ENCODE measurements at places on chromosomes 11 and 22.

GRCh38 chr22:46056546-46057245, 79.7 kb upstream of the WNT7B start:
- DNase-seq, result no peak

DNA sequence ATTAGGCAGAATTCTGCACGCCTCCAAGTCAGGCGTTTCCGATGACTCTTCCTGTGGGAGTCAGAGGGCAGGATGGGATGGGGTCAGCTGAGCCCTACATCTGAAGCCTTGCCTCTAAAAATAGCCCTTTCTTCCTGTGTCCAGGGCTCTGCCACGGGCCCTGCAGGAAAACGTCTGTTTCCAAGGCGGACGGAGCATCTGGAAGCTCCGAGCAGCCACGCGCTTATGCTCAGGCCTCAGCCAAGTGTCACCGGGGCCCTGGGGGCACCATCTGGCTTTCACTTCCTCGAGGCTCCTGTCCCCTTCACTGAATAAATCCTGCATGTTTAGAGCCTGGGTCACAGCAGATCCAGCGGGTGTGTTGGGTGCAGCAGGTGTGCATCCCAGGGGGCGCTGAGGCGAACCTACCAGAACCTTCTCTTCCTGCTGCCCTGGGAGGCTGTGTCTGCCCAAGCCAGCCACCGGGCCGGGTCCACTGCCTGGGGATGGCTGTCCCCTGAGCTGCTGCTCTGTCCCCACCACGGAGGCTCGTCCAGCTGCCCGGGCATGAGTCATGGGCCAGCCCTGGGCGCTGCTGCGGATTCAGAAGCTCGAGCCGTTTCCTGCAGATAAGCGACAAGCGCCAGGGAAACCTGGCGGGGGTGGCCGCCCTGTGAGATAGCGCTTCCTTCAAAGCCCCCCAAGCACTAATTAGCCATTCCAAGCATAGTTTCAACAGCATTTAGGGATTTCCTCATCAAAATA, 32.0 kb upstream of the LINC01488 start:
- peak; percentile 79 for DNase-seq

DNA sequence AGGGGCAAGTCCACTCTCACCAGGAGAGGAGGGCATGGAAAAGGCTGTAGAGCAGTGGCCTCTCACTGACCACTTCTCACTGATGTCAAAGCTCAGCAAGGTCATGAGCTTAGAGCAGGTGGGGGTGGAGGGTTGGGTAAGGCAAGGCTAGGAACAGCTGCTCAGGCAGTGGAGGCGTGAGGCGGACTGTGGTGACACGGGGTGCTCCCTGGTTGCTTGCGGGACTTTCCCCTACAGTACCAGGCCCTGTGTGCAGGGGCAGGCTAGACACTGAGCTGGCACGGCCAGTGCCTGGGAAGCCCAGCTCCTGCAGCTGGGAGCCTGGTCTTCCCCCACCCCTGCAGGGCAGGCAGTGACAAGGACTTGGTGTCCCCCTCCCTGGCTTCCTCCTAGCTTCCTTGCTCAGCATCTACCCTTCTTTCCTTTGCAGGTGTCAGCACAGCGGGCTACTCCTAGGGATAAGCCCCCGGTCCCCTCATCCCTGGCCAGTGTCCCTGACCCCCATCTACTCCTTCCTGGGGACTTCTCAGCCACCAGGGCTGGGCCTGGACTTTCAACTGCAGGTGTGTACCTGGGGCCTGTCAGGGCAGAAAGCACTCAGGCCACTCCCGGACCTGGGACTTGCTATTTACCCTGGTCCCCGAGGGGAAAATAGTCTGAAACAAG, 45.6 kb downstream of the PISD start:
- peak; percentile 70 for DNase-seq

DNA sequence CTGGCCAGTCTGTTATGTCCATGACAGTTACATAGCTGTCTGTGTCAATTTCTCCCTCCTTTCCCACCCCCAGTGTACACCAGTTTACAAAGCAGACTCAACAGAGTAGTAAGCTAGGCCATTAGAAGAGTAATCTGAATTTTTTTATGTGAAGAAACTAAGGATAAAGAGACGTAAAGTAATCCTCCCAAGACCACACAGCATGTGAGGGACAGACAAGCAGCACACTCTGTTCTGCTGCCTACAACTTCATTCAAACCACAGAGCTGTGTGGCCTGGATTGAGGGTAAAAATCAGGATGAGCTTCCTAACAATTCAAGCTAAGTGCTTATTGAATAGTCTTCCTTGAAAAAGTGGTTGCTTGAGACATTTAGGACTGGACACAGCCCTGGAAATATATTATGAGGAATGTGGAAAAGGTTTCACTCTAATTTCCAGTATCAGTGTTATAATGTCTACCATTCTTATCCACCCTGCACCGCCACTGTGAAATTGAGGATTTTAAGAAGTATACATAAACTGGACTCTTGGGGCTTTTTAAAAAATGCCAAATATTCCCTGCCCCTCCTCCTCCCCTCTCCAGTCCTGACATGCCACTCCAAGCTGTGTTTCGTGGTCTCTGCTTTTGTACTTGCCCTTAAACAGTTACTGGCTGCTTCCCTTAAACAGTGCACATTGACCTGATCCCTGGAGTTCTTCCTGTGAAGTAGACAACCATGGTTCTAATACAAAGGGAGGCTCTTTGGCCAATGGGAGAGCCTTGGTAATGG, 40.9 kb downstream of the EXT2 start:
- no peak for DNase-seq

DNA sequence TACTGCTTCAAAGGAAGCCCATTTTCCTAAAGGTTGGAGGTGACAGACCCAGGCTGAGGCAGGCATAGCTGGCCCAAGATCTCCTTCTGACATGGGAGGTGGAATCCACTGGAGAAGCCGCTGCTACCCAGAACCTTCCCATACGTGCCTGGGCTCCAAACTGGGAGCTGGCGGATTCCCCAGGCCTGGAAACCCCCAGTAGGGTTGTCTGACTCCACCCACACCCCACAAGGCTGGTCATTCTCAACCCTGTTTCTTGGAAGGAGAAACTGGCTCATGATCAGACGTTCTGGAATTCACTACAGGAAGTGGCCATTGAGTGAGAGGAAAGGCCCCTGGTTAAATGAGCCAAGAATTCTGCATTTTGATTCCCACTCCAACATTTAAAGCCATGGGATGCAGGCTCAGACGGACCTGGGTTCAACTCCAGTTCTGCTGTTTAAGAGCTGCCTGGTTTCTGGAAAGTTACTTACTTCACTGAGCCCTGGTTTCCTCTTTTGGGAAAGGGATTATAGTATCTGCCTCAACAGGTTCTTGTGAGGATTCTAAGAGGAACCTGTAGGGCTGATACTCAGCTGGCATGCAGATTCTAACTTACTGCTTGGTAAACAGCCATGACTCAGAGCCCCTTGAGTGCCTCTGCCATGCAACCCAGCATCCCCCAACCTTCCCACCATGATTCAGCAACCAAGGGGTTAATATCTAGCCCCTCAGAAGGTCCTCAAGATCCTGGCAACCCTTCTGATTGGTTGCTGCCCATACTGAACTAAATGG, 19.4 kb upstream of the TSKU start:
- DNase-seq, result peak; percentile 5

DNA sequence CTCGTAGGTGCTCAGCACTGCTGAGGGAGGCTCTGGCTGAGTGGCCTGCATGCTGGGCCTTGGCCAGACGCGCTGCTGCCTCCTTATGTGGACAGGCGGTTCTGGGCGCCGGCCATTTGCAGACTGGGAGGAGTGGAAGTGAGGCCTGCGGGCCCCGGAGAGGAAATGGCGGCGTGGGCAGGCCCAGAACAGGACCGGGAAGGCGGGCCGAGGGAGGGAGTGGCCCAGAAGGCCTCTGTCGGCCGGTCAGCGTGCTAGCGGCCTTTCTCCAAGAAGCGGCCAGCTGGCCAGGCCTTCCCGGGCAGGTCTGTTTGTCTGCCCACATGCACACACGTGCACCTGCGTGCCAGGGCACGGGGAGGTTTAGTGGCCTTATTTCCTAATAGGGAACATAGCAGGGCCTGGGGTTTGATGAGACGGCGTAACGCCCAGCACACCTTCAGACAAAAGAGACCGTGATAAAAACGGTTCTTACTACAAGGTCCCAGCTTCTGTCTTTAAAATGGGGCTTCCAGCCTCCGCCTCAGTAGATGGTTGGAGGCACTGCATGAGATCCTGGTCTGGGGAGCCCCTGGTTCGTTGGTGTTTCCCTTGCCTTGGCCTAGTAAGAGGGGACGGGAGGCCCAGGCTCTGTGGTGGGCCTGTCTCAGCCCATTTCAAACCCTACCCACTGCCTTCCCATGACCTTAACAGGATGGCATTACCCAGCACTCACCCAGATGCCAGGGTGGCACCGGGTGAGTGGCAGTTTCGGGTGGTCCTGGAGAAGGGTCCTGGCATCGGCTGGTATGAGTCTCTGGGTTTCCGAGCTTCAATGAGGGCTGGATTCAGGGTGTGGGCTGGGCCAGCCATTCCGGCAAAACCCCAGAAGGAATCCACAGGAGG, 65.1 kb upstream of the PPARA start:
- no peak for DNase-seq

DNA sequence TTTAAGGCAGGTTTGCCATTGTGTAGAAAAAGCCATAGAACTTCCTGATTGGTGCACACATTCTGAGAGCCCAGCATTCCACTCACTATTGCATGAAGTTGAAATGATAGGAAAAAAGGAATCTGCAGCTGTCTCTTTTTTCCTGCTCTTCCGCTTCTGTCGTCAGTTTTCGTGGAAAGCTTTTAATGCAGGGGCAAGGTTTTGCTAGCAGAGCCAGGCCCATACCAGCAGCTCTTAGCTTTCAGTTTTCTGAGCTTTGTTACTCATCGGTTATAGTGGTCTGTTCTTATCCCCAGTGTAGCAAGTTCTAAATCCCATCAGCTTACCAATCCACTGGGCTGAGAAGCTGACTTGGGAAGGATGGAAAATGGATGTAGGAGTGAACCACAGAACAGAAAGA, 162.9 kb upstream of the TTC12 start:
- no peak for DNase-seq

GRCh38 chr11:134132808-134133207, 63.9 kb downstream of the JAM3 start:
- DNase-seq, result no peak

- DNase-seq, result no peak
These were observed 19.9 kb upstream of the MUC5B start for GRCh38 chr11:1202776-1203504.

DNA sequence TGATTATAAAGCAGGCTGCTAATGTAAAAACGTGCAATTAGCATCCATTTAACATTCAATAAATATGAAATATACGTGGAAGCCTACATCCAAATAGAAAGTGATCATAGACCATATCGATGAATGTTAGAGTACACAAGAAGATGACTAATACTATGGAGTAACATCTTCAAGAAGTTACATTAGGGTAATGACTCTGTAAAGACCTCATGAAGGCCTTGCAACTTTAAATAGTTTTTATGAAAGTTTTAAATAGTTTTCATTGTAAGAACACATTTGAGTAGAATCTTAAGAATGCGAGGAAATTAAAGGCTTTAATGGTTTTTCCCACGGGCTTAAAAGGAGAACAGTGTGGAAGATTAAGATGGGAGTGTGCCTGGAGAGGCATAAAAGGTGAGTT, 1.4 kb downstream of the TRIM34 start:
- peak; percentile 45 for DNase-seq

GRCh38 chr22:42906605-42907348, 49.7 kb upstream of the ARFGAP3 start:
- DNase-seq, result no peak

DNA sequence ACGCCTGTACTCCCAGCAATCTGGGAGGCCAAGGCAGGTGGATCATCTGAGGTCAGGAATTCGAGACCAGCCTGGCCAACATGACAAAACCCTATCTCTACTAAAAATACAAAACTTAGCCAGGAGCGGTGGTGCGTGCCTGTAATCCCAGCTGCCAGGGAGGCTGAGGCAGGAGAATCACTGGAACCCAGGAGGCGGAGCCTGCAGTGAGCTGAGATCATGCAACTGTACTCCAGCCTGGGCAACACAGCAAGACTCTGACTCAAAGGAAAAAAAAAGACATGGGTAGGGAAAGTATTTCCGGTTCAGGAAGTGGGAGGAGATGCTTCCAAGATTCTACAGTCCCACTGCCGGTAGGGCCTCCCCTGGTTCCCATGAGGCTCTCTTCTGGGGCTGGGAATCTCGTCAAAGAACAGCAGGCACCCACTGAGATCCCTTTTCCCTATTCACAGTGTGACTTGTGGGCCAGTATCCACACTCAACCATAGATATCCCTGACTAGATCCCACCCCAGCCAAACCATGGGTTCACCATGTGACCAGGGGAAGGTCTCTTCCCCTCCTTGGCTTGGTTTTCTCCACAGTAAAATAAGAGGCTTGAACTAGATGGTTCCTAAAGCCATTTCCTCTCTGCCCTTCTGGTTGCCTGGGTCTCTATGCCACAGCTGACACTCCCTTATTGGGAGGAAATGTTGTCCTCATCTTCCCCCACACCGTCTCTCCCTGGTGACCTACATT, 443.3 kb downstream of the BUD13 start:
- DNase-seq, result peak; percentile 39

Measured in MV-4-11 (cell line).